ENCODE measurements at places on chromosomes 16 and 17.

DNA sequence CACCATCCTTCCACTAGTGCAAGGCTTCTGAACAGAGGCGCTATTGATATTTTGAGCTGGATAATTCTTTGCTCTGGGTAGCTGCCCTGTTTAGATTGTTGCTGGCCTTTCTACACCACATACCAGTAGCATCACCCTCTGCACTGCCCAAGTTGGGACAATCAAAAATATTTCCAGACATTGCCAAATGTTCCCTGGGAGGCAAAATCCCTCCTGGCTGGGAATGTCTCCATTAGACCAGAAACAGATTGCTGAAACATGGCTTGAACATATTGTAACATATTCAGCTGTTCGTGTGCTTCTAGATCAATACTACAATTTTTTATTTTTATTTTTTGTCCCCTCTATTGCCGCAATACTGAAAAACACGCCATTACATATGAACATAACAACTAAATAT lies 174.6 kb downstream of the ABCA8 start:
- DNase-seq, result no peak

GRCh38 chr16:1584926-1585484 lies 26.9 kb downstream of the IFT140 start:
- DNase-seq, result no peak

- DNase-seq, result no peak
Observed at GRCh38 chr16:67530013-67530939, 1.6 kb downstream of the RIPOR1 start.

DNA sequence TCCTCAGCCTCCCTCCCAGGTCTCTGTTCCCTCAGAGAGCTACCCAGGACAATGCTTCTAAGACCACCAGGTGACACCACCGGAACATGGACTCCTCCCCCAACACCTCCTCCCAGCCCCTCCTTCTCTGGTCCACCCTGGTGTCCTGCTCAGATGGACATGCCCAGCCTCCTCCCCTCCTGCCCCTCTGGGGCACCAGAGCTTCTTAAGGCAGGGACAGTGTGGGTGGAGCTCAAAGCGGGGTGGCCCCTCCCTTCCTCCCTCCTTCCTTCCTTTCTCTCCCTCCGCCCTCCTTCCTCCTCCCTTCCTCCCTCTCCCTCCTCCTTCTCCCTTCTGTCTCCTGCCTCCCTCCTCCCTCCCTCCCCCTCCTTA lies 22.7 kb downstream of the TRPV3 start:
- no peak for DNase-seq

DNA sequence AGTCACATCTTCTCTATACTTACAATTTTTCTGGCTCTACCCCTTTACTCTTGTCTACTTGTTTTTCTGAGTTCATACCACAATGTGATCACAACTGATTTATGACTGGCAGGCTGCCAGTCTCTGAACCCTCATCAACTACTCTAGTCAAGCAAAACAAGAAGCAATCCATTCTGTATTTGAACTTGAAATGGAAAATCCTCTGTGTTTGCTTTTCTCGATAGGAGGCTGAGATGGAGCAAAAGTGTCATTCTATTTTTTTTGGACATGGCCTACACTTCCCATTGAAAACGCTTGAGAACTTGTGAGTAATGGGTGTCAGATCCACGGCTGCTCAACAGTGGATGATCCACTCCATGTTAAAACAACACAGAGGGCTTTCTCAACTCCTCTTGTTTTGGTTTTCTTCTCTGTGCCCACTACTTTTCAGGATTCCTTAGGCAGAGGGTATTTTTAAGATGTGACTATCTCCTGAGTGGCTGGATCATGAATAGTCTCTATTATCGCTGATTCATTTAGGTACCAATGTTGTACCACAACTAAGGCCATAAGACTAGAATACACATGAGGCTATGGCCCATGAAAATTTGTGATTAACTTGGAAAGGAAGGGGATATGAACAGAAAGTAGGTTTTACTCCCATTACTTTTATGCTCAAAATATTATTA lies 11.7 kb downstream of the TMEM100 start:
- no peak for DNase-seq

DNA sequence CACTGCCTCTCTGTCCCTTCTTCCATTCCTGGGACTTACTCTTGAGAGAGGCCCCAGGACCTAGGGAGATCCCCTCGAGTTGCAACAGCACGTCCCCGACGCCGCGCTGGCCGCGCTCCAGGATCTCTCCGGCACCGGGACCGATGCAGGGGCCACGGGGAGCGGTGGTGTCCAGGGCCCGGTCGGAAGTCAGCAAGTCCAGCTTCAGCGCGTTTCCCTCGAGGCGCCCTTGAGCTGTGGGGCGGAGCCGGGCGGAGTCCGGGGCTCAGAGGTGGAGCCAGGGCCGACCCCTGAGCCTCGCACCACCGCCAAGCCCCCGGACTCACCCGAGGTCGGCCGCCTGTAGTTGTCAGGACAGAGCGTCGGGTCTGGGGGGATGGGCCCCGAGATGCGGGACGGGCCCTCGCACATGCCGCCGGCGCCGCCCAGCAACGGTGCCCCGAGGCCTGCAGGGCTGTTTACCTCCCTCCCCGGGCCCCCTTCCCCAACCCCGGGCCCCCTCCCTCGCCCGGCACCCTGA lies 458 bp downstream of the ENKD1 start:
- no peak for DNase-seq

DNA sequence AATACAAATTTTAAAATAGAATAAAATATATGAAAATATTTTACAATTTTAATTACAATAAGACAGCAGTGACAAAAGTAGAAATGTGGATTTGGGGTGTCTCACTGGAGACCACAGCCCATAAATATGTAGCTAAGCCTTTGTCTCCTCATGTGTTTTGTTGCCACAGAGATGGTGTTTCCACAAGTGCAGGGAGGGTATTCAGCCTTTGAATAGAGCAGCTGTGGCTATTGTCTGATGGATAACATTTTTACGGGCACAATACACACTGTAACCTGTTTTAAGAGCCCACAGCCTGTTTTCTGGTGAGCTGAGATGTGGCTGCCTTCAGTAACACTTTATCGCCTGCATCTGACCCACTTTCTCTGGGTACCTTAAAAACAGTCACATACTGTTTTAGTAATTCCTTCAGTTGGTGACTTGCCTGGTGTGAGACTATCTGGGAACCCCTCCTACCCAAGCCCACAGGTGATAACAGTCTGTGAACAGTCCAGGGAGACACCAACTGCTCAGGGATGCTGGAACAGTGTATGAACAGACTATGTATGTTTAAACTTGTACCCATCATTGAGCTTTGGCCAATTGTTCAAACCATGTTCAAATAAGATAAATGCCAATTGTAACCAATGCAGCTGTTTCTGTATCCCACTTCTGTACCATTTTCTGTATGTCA lies 7.8 kb upstream of the AHSP start:
- no peak for DNase-seq

- DNase-seq, result no peak
Observed at GRCh38 chr16:17798716-17799115, 328.0 kb upstream of the XYLT1 start.

- no peak for DNase-seq
Observed at GRCh38 chr17:7211491-7212273, 8.0 kb downstream of the DLG4 start.

- DNase-seq, result no peak
Observed at GRCh38 chr17:72974605-72975232, 117.8 kb downstream of the SLC39A11 start.

- DNase-seq, result no peak
Observed at GRCh38 chr17:73733517-73733916, 89.3 kb upstream of the SDK2 start.

GRCh38 chr16:83268169-83268568 lies 539.6 kb upstream of the HSBP1 start:
- DNase-seq, result no peak

- DNase-seq, result no peak
Observed at GRCh38 chr16:78956859-78957258, 643.7 kb downstream of the MAF start.

DNA sequence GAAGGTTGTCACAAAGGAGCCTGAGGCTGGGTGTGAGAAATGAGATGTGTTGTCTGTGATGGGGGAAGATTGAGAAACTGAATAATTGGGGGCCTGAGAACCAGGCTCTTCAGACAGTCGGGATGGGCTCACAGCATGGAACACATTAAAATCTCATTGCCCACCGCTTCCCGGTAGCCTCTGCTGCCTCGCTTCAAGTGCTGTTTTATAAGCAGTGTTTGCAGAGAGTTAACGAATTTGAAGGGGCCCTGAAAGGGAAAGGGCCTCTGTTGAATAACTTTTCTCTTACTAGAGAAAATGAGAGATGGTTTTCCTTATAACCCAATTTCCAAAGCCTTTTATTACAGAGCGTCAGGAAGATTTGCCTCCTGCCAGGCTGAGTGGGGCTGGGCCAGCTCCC lies 258.8 kb upstream of the ASIC2 start:
- DNase-seq, result no peak

- DNase-seq, result no peak
Observed at GRCh38 chr17:76481071-76481655, 13.8 kb downstream of the AANAT start.

DNA sequence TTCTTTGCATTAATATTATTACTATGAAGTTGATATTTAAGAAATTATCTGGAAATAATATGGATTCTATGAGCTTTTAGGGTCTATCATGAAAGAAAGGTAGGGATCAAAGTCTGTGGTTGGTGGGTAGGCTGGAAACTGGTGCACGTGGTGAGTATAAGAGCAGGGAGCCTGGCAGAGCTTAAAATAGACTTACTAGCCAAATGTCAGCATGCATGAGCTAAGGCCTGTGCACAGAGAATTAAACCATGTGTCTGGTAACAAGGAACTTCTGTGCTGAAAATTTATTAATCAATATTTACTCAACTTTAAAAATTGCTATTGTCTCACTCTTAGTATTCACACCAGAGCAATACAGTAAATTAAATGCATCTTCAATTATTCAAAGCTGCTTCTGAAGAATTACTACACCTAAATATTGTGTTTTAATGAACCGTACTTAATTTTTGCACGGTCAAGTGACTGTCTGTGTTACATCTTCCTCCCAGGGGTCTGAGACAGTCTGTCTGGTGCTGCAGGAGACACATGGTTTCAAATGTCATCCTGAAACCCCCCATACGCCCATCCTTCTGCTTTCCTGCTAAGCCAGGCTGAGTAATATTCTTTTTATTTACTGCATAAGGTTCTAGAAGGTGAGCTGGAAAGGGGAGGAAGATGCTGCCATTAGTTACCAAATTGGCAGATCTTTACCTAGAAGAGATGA lies 161.0 kb upstream of the NLRP1 start:
- no peak for DNase-seq

DNA sequence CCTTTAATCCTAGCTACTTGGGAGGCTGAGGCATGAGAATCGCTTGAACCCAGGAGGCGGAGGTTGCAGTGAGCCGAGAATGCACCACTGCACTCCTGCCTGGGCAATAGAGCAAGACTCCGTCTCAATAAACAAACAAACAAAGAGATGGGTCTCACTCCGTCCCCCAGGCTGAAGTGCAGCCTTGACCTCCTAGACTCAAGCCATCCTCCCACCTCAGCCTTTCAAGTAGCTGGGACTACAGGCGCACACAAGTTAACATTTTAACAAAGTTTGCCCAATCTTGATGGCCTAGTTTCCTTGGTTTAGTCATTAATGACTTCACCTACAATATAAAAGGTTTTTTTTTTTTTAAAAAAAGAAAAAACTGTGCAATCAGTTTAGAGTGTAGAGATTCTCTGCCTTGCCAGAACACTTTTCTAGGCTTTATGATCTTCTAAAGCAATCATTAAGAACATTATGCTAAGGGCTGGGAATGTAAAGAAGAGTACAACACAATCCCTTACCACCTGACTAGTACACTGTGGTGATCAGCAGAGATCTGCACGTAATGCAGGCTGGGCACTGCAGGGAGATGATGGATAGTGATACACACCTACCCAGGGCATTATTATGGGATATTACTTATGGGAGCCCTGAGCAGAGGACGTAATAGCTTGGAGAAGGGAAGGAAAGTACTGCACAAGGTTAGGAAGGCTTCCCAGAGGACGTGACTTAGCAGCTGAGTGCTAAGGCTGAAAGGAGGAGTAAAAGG lies 6.9 kb downstream of the GOT2 start:
- no peak for DNase-seq

DNA sequence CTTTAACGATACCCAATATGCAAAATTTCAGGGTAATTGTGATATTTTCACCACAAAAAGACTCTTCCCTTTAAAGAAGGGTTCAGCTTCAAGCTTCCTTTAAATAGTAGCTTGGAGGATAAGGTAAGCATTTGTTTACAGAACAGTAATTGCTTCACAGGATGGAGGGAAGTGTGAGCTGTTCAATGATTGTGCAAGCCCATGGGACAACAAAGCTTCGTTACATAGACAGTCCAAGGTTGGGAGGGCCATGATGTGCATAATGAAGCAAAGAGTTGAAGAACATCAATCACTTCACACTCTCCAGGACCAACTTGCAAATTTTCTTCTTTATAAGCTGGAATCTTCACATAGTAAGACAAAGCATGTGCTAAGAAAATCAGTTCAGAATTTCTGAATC lies 145.0 kb upstream of the ASIC2 start:
- no peak for DNase-seq

DNA sequence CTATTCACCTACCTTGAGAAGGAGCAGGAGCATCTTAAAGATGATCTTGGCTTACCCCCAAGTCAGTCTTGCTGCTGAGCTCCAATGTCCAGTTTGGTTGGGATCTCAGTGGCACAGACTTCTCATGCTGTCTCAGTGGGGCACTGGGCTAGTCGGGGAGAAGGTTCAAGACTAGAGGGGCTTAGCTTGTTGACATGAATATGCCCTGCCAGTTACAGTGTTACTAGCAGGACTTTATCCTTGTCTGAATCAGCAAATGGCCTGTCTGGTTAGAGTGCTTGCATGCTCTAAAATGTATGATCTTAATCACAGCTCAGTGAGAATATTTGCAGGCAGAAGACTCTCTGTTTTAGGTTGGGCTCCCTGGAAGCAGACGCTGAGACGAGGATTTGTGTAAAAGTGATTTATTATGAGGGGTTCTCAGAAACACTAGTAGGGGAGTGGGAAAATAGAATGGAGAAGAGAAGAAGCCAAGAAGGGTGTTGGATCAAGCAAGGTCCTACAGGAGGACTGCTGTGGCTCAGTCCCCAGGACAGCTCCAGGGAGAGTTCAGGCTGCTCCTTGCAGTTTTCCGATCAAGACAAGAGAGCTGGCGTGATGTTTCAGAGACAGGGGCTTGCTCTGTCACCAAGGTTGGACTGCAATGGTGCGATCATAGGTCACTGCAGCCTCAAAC lies 150.4 kb upstream of the HS3ST2 start:
- DNase-seq, result no peak

DNA sequence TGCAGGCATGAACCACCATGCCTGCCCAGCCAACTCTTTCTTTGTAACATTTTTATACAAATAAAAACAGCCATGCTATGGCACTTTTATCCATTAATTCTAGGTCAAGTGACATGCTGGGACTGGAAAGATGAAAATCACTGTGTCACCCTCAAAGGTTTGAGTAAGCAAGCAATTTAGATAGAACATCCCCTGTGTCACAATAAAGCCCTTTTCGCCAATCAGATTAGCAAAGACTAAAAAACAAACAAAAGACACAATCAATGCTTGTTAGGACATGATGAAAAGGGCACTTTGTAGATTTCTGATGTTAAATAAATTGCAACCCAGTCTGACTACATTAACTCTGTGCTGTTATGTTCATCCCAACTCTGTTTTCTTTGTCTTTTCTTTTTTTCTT lies 26.4 kb downstream of the CHP2 start:
- DNase-seq, result no peak

Measured in stimulated activated CD4-positive, alpha-beta T cell treated with anti-CD3 and anti-CD28 coated beads, Interleukin-4, amount 100 ng/mL, for 4 hours (primary cell).